ENCODE measurements at places on chromosomes 1 and 21. TPM values are rescaled to one million over a fixed set of nuclear protein-coding genes. Genes with fewer than 3 reads are reported as not detected.

The FCRL5 gene
- total RNA-seq = not detected

The LGR6 gene
- 0.18 TPM for total RNA-seq

DNA sequence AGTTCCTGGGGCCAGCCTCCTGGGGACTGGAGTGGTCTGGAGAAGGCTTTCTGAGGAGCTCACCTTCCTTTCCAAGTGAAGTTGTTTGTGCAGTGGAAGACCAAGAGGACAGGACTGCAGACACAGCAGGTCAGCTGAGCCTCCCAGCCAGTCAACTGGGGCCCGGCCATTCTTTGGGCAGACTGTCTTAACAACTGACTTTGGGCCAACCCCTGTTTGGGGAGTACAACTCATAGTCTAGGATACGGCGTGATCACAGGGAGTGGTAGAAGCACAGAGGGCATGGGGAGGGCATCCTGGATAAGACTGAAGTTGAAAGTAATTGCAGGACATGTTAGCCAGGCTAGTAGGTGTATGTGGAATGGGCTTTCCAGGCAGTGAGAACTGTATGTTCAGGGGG is 50.3 kb downstream of the PGM1 start:
- no peak for DNase-seq

The WNT4 gene
- total RNA-seq = 0.53 TPM

The CDK18 gene
- total RNA-seq = 27.6 TPM

GRCh38 chr1:237525102-237525501 is 365.6 kb downstream of the ZP4 start:
- DNase-seq = no peak

The LRRC39 gene
- total RNA-seq = 0.05 TPM

The ODF2L gene
- total RNA-seq = 6.2 TPM

DNA sequence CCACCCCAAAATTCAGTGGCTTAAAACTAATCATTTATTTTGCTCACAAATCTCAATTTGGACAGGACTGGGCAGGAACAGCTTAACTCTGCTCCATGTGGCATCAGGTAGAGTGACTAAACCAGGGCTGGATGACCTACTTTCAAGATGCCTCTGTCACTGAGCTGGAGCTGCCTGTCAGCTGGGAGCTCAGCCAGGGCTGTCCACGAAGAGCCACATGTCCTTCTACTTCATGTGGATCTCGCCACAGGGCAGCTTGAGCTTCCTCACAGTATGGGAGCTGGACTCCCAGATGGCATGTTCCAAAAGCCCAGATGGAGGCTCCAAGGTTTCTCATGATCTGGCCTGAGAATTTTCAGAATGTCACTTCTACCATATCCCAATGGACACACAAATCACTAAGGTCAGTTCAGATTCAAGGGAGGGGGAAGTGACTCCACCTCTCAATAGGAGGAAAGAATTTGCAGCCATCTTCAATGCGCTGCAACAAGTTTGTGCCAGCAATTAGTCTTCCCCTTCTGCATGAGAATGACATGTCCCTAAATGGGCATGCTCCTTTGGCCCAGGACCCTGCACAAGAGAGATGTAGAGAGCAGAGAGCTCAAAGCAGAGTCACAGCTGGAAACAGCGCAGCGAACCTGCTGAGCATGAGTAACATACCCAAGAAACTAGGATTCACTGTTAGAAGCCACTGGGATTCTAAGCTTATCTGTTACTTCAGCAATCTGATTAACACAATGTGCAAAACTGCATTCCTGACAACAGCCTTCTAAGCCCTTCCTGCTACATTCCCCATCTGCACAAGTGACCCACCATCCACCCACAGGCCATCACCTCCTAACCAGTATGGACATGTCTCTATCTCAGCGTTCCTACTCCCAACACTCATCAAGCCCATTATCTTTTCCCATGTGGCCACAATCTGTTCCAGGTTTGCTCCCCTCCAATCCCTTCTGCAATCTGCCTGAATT is 17.0 kb downstream of the HLCS start:
- no peak for DNase-seq

GRCh38 chr1:50155541-50155940 is 46.8 kb downstream of the ELAVL4 start:
- no peak for DNase-seq

DNA sequence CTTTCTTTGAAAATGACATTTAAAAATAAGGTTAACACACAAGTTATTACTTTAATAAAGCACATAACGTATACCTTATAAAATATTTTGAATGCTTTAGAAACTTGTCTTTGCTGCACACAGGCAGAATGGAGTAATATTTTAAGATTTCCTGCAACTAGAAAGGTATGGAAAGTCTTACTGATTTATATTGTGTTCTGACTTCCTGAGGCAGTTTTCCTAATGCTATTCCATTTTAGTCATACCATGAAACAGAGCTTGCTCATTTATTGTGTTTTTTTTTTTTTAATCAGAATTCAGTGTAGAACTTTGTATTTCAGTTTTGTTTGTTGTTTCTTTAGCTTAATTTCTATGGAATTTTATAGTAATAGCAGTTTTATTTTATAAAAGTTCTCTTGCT is 60.9 kb upstream of the S1PR1 start:
- DNase-seq = no peak

The F5 gene
- total RNA-seq = 8.1 TPM

The AIRE gene
- not detected for total RNA-seq

DNA sequence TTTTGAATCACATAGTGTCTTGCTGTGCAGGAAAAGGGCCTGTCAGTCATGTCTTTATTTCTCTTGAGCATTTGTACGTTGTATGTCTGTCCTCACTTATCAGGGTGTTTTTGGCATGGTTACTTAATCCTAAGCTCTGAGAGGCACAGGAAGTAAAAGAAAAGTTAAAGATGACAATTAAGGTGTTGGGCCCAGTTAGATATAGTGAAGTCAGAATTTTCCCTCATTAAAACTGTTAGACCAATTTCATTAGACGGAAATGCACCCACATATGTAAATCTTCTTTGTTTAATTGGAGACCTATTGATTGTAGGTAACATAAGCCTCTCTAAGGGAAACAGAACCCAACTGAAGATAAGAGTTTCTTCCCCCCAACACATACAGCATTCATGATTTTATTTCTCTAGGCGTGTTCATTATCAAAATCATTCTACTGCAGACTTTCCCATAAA is 21.9 kb downstream of the NFIA start:
- DNase-seq = no peak

DNA sequence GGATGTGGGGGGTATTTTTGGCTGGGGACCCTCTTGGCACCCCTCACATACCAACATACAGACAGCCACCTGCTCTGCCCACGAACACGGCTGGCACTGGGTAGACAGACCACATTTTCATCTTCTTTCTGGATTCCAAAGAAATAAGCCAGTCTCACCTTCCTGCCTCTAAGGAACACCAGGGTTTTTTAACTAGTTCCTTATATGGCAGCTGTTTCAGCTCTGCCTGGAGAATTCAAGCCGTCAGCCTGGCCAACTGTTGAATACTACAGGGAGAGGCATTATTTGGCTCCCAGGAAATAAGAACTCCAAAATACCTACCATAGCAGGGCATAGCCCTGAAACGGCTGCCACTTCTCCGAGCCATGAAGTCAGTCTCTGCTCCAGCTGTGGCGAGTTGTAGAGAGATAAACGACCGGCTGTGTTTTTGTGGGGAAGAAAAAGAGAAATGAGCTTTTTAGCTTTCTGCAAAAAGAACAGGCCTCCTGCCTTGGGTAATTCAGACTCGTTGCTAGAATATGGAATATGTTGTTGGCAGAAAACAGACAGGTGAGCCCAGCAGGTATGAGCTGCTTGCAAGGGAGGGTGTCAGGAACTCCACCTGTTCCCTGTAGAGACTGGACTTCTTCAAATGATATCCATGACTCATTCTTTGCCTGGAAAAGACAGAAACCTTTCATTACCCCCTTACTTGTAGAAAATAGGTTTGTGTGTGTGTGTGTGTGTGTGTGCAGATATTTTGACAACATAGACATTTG is 51.8 kb downstream of the MT1HL1 start:
- no peak for DNase-seq

Measured in HT-29 (cell line).